Stimulated activated CD8-positive, alpha-beta memory T cell treated with anti-CD3 and anti-CD28 coated beads, Interleukin-12 subunit alpha, Interleukin-12 subunit beta, amount 100 ng/mL, for 1 hour (primary cell): ENCODE measurements at places on chromosomes 2 and 18.

- DNase-seq: no peak
Measured at GRCh38 chr2:131641414-131642206, 113.9 kb downstream of the CCDC74A start.

DNA sequence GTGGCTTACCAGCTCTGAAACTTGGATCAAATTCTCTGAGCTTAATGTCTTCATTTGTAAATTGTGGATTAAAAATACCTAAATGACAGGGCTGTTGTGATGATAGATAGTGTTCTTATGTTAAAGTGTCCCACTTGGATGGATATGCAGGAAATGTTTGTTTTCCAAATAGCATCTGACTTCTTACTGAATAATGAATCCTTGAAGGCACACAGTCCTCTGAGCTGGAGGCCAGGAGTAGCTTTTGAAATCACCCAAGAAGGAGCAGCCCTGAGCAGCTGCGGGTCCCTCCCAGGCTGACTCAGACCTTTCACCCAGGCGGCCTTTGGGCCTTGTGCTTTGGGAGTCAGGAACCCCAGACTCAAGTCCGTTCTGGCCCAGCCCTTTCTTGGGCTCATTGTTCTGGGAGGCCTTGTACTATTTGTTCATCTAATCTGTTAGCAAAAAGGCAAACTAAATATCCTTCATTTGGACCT, 173.0 kb upstream of the GATA6 start:
- no peak for DNase-seq

DNA sequence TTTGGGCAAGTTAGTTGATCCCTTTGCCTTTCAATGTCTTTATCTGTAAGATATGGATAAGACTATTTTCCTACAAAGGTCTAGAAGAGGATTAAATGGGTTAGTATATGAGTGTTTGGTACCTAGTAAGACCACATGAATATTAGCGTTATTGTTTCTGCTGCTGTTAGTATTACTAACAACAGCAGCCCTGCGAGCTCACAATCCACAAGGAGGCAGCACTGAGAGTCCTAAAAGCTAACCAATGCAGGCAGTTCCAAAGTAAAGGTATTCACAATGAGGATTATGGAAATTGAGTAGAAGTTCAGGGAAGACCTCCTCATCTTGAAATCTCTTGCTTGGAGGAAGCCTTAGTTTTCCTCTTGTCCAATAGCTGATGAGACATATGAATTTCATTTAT, 248.9 kb downstream of the TDRD15 start:
- no peak for DNase-seq

DNA sequence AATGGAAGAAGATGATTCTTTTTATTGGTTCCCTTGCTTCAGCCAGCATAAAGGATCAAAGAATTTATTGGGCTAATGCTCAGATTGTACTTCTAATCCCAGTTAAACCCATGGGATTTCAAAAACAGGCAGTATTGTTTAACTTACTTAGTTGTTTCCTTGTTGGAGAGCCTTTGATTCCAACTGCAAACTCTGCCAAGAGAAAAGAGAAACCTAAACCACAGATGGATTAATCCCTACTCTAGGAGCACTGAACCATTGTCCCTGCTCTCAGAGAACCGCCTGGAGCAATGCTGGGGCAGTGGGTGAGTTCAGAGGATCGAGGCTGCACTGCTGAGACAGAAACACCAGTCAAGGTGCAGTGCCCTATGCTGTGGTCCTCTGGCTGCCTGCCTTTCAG, 44.9 kb upstream of the SIGLEC15 start:
- no peak for DNase-seq

- no peak for DNase-seq
Measured at GRCh38 chr2:50956886-50957285, 75.0 kb downstream of the NRXN1 start.

GRCh38 chr2:188811522-188811921, 162.7 kb upstream of the COL3A1 start:
- DNase-seq: no peak

- DNase-seq: no peak
Measured at GRCh38 chr2:145245268-145245870, 725.5 kb upstream of the ZEB2 start.

- no peak for DNase-seq
Measured at GRCh38 chr2:10226038-10226724, 76.5 kb upstream of the HPCAL1 start.

DNA sequence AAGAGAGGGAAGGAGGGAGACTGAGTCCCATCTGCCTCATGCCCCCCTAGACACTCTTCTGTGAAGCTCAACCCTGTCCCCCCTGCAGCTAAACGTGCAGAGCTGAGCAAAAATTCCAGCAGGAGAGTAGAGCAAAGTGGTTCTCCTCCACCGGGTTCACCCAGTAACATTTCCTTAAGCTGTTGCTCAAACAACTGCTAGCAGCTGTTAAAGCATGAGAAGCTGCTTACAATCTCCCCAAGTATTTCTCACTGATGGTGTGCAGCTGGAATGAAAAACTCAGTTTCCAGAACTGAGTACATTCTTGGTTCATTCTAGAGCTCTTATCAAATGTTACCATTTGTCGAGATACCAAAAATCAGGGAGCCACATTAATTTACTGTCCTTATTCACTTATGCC, 92.3 kb downstream of the STK39 start:
- no peak for DNase-seq

GRCh38 chr2:64829525-64829924, 159.7 kb upstream of the SLC1A4 start:
- DNase-seq: no peak

DNA sequence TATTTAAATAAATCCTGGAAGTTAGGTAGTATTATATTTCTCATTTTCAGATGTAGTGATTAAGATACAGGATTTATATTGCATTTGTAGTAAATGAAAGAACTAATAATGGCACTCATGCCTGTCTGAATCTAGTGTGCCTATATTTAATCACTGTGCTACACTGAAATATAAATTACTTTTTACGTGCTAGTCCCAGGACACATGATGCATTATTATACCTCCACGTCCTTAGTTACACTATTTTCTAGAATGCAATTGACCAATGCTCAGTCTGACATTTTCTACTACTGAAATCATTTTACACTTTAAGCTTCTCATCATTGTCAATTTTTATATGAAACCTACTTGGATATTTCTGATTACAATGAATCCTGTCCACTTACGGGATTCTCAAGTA, 80.9 kb upstream of the TMEFF2 start:
- DNase-seq: no peak

DNA sequence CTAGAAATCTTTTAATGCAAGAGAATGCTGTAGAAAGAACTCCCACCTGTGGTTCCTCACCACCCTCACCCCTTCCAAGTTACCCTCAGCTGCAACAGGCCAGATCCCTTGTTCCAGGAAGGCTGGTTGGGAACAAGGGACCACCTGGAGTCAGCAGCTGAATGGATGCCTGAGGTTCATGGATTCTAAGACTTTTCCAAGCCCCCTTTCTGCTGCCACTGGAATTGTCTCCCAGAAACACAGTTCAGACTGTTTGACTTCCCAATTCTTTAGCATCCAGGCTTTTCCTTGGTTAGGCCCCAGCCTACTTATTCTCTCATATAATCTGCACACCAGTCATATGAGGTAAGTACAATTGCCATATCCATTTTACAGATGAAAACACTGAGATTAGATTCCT, 8.0 kb upstream of the ADCY3 start:
- DNase-seq: no peak

- DNase-seq: no peak
Measured at GRCh38 chr18:59623456-59624368, 73.5 kb downstream of the CCBE1 start.

- DNase-seq: no peak
Measured at GRCh38 chr2:223101340-223102039, 49.5 kb downstream of the KCNE4 start.

- peak; percentile 15 for DNase-seq
Measured at GRCh38 chr2:100292022-100292580, 30.2 kb downstream of the LONRF2 start.

GRCh38 chr2:100193291-100193710, 50.9 kb upstream of the AFF3 start:
- no peak for DNase-seq

DNA sequence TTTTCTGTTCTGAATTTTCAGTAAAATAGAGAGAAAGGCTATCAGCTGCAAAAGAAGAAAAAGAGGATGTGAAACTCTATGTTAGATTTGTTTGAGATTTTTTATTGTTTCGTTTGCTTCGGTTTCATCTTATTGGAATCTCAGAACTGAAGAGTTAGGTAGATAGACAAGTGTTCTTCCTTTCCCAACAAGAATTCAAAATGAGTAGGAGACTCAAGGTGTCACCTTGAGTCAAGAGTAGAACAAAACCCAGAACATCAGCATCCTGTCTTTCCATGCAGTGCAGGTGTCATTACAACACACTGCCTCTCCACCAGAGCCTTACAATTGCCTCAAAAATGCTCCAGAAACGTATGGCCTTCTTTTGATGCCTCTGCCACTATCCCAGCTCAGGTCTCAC, 21.1 kb downstream of the NBAS start:
- no peak for DNase-seq

GRCh38 chr2:202035089-202035940, 1.7 kb downstream of the FZD7 start:
- DNase-seq: no peak

GRCh38 chr2:199663157-199663556, 187.8 kb downstream of the FTCDNL1 start:
- DNase-seq: no peak

DNA sequence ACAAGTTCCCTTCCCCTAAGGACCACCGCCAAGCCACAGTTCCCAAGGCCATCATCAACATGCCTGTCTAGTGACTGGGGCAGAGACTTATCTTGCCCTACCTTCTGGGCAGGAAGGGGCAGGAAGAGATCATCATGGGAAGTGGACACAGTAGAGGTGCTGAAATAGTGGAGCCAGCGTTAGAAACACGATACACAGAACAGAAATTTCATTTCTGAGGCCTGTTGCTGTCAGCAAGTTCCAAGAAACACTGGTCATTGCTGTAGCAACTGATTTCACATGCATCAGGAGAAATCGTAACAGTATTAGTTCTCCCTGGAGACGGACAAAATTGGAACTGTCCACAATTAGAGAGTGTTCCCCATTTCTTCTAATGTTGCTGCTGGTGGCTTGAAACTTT, 83.0 kb downstream of the COLEC12 start:
- no peak for DNase-seq

- no peak for DNase-seq
Measured at GRCh38 chr2:1070601-1071000, 120.0 kb downstream of the SNTG2 start.

GRCh38 chr2:189466656-189467055, 25.4 kb downstream of the WDR75 start:
- DNase-seq: no peak

- DNase-seq: no peak
Measured at GRCh38 chr2:161990036-161990435, 84.0 kb downstream of the DPP4 start.

DNA sequence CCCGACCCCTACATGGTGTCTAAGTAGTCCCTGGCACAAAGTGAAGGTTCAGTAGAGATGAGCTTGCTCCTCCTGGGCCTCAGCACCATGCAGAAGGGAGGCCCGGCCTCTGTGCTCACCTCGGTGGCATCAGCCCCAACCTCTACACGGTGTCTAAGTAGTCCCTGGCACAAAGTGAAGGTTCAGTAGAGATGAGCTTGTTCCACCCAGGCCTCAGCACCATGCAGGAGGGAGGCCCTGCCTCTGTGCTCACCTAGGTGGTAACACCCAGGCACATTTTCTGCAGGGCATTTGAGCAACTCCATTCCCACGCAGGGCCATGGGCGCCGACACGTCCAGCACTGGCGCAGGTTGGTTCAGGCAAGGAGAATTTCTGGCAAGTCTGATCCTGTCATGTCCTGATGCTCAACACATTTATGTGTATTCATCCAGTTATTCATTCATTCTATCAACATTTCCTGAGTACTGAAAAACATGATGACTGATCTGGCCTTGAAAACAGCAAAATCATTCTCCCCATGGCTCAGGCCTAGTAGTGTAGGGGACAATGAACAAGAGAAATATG, 408.2 kb upstream of the MYT1L start:
- no peak for DNase-seq

- no peak for DNase-seq
Measured at GRCh38 chr2:144414324-144414845, 105.5 kb downstream of the ZEB2 start.

DNA sequence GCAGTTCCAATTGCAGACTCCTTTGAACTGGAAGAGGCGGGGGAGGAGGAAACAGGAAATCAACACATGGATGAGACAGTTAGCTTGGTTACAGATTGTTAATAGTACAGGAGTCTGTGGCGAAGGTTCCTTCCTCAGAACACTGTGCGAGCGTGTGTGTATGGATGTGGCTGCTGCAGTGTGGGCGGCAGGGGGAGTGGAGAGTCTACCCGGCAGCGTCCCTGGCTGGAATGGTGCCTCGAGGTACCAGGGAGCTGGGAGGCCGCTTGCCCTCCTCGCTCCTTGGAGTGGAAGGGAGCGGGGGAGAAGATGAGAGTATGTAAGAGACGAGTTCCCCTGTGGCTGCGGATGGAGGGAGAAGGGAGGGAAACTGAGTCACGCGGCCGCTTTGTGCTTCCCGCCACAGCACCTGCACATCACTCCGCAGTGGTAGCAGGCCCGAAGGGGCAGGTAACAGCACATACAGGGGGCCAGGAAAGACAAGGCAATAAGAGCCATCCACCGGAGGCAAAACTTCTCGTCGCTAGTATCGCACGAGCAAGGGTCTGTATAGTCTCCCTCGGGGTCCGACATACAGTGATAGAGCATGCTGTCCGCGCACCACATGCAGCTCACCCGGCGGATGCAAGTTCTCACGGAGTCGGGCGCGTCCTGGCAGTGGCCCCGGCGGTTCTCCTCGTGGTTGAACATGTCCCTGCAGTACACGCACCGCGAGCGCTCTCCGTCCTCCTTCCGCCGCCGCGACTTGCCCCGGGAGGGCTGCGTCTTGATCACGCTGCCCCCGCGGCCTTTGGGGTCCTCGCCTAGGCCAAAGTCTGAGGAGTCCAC, 85.7 kb downstream of the ACTR2 start:
- no peak for DNase-seq

DNA sequence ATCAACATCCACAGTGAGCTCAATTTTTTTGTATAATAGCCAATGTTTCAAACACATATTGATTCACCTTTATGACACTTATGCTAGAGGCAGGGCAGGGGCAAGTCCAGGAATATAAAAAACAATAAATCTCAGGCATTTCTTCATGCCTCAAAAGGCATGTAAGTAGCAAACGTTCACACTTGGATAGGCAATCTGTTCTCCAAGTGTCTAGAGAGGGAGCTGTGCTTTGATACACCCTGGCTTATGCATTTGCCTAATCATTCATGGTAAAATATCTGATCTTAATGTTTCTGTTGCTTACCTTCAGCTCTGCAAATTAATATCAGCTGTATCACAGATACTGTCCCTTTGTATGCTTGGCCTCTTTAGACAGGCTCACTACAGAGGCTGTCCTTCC, 464.5 kb upstream of the SETBP1 start:
- DNase-seq: no peak

GRCh38 chr2:43495727-43496126, 100.1 kb downstream of the THADA start:
- no peak for DNase-seq

GRCh38 chr2:60508339-60508917, 45.0 kb downstream of the BCL11A start:
- no peak for DNase-seq

- no peak for DNase-seq
Measured at GRCh38 chr2:239587311-239587731, 186.5 kb upstream of the HDAC4 start.
